Pons (tissue), 1 donor: ENCODE measurements at places on chromosomes 1 and 21.

- DNase-seq: no peak
Observed at GRCh38 chr1:236311040-236311439, 29.3 kb upstream of the ERO1B start.

GRCh38 chr1:230759369-230760065, 12.3 kb downstream of the CAPN9 start:
- DNase-seq: no peak

DNA sequence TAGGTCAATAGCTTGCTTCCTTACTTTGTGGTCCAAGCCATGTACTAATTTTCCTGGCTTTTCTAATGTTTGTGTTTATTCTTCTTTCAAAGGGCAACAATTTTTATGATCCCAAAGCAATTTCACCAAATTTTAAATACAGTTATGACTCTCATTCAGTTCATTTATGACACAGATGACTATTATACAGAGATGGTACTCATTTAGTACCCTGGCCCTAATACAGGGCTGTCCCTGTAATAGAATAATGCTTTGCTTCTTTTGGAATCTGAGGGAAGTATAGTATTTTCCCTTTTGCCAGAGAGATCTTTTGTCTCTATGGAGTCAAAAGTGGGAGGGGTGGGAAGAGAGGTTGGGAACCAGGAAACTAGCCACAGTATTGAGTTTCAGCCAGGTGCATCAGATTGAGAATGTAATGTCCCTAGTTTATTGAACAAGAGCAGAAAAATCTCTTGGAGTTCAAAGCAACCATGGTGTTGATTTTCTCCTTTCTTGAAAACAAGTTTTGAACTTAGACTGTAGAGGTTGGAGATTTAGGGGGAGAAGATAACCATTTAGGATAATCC, 20.4 kb downstream of the DENND2D start:
- no peak for DNase-seq

- peak; percentile 80 for DNase-seq
Observed at GRCh38 chr1:213122514-213122929, 71.5 kb downstream of the RPS6KC1 start.

GRCh38 chr21:17658931-17659330, 46.2 kb upstream of the BTG3 start:
- no peak for DNase-seq

DNA sequence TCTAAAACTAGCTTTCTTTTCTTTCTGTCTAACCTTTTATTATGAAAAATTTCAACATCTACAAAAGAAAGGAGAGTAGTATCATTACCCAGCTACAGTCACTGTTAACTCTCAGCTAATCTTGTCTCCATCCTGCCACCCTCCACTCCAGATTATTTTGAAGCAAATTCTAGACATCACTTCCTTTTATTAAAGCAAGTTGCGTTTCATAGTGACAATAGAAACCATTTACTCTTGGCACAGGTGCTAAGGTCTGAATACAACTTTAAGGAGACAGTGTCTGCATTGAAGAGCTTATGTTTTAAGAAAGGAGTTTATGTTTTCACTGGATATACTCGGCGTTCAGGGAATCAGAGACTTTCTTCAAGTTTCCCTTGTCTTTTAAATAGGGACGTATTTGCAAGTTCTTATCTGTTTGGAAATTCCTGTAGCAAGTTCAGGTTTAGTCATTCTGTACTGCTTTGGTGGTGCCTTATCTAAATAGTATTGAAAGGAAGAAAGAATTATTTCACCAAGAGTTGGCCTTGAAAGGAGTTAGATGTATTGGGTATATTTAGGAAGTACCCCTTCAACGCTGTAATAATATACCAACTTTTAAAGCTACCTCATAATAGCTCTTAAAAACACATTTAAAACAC, 42.7 kb downstream of the ITSN1 start:
- no peak for DNase-seq

GRCh38 chr1:234565132-234565531, 44.8 kb downstream of the IRF2BP2 start:
- no peak for DNase-seq

DNA sequence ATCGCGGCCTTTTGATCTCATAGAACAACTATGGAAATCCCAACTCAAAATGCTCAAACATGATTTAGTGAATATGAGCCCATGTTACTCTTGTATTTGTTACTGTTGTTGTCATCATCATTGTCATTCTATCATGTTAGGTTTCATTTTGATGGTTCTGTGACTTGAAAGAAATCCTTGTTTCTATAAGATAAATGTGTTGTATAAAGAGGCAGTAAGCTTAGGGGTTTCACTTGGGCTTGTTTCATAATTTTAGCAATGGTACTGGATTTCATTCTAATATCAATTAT, 15.3 kb upstream of the GBP5 start:
- no peak for DNase-seq

- DNase-seq: no peak
Observed at GRCh38 chr1:68383092-68383491, 66.7 kb downstream of the RPE65 start.

GRCh38 chr1:225755671-225756319, 21.8 kb upstream of the SRP9 start:
- no peak for DNase-seq

DNA sequence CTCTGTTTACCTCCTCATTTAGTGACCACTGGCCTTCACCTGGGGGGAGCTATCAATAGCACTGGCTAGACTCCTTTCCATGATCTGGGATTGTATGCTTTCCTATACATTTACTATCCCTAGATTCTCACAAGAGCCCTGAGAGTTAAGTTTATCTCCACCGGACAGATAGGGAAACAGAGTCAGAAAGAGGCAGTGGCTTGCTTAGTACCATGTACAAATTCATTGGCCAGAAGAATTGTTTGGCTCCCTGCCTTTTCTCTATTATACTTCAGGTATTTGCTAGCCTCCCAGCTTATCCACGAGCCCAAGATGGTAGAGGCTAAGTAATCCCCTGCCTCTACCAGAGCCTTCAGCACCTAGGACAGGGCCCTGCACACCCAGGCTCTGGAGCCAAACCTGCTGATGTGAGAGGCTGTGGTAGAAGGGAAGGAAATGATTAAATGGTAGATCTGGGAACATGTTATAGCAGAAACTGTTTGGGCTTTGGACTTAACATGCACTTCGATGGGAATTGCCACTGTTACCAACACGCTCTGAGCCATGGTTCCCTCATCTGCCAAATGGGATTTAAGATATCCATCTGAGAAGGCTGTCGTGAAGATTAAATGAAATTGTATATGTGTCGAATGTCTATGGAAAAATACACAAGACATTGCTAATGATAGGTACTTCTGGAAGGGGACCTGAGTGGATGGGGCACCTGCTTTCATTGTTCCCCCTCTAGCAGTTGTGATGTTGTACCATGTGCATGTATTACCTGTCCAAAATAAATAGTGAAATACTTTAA, 3.1 kb upstream of the BLACAT1 start:
- DNase-seq: no peak

- no peak for DNase-seq
Observed at GRCh38 chr1:193388683-193389082, 202.3 kb upstream of the B3GALT2 start.

- DNase-seq: no peak
Observed at GRCh38 chr1:68229650-68230483, 2.5 kb downstream of the WLS start.

DNA sequence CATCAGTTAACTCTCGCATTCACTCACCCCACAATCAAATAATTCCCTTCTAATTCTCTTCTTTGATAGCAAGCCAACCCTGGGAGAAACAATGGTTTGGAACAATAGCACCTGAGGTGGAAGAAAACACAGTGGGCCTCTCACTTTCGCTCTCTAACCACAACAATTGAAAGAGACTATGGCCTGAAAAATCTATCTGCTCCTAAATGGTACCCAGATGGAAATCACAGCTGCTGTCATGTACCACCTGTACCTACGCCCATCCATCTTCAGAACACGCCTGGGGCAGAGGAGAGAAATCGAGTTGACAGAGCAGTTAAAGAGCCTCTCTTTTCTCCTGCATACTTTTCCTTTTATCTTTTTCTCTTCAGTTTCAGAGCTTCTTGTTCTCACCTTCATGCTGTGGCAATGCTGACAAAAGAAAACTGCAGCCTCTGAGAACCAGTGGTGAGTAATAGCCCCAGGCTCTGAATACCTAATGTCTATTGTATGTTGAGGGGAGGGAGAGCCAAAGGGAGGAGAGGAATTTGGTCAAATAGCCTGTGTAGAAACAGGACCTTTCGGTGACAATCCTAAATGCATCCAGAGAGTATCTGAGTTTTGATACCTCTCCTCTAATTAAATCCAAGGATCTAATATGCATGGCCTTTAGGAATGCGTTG, 57.7 kb downstream of the ZC3H11B start:
- DNase-seq: peak; percentile 38
